ENCODE measurements at places on chromosomes 1 and 21.

DNA sequence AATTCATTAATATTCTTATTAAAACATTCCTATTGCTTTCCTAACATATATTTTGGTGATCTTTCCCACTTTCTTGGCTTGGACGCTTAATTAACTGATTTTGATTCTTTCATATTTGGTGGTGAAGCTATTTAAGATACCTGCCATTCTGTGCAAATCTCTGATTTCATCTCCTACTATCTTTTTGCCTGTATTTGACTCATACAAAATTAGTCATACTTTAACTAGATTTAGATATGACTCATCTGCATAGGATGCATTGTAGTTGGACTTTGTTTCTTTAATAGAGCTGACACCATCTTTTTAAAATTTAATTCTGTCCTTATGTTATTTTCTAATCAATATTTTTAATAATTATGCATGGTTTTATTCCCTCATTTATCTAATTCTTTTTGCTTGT lies 93.8 kb upstream of the PLPPR4 start:
- no peak for DNase-seq

DNA sequence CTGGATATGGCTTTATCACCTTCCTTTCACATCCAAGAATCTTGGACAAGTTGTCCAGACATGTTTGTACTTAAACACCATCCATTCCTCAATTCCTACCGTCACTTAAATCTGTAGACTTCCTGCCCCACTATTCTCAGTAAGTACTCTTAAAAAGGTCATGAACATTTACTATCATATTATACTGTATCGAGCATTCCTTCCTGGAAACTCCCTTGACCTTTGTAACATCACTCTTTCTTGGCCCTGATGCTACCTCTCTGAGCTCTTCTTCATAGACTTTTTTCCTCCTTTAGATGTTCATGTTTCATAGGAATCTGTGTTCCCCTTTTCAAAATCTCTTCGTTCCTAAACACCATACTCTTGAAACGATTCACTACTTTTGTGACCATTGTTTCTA lies 15.5 kb downstream of the BLZF1 start:
- no peak for DNase-seq

- no peak for DNase-seq
Measured at GRCh38 chr1:206081856-206082255, 28.9 kb downstream of the RHEX start.

DNA sequence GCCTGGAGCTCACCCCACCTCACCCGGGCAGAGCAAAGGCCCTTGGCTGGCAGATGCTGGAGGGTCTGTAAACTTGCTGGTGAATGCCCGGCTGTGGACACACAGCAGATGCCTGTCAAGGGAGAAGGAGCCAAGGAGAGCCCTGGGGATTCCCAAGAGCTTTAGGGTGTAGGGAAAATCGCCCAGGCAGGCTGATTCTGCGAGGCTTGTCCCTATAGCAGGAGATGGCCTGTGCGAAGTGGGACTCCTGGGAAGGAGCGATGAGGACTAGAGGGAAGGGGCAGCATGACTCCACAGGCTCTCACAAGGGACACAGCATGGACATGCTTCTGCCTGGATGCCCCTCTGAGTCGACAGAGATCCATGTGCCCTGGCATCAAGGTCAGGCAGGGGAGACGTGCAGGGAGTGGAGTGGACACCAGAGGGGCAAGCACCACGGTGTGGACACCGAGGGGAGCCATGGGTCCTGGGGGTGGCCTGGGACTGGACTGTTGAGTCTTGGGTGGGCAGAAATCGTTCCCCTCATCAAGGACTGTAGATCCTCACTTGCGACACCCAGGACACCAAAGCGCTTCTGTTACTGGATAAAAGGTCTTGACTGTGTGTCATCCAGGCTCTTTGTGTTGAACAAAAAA lies 71.4 kb upstream of the ABCG1 start:
- DNase-seq: no peak

DNA sequence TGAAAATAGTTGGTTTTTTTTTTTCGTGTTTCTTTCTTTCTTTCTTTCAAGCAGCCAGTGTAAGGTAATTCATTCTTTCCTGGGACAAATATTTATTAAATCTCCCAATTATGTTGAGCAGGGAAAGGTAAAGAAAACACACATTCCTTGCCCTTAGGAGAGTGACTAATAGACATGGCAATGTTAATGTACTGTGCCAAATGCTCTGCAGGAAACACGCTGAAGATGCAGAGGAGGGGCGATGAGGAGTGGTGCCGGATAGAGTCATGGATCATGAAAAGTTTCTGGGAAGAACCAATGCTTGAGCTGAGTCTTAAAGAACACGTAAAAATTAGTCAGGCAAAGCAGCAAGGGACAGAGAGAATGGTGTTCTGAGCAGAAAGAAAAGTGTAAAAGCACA lies 199.2 kb downstream of the DNM3 start:
- DNase-seq: no peak

GRCh38 chr1:165903672-165904071 lies 76.3 kb downstream of the UCK2 start:
- peak; percentile 42 for DNase-seq

DNA sequence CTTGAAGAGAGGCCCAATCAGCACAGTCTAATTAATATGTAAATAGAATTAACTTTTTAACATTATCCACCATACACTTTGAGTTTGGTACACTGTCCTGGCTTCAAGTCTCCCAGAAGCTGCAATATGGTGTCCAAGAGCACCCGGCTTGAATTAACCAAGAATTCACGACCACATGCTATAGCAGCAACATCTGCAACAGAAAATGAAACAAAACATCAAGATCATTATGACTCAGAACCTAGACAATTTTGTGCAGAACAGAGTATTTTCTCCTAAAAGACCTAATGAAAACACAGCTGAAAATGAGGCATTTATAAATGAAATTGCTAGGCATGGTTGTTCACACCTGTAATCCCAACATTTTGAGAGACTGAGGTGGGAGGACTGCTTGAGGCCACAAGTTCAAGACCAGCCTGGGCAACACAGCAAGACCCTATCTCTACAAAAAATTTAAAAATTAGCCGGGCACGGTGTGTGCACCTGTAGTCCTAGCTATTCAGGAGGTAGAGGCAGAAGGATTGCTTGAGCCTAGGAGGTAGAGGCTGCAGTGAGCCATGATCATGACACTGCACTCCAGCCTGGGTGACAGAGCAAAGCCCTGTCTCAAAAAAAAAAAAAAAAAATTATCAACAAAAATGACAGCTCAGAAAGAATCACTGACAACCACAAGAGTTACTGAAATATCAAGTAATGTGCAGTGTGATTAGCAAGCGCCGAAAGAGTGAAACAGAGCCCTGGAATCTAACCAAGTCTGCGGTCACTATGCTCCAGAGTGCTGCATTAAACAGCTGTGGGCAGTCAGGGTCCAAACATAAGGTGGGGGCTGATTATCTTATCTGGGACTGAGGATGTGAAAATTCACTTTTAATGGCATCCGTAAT lies 45.3 kb downstream of the HSF2BP start:
- no peak for DNase-seq

- DNase-seq: no peak
Measured at GRCh38 chr1:183810121-183810520, 5.2 kb downstream of the RGL1 start.

- no peak for DNase-seq
Measured at GRCh38 chr1:87185077-87185476, 143.6 kb upstream of the LMO4 start.

- DNase-seq: no peak
Measured at GRCh38 chr1:143660354-143660941, 311.3 kb downstream of the FAM72C start.

All from pons (tissue), 1 donor.